ENCODE measurements at places on chromosomes 3 and 15.

DNA sequence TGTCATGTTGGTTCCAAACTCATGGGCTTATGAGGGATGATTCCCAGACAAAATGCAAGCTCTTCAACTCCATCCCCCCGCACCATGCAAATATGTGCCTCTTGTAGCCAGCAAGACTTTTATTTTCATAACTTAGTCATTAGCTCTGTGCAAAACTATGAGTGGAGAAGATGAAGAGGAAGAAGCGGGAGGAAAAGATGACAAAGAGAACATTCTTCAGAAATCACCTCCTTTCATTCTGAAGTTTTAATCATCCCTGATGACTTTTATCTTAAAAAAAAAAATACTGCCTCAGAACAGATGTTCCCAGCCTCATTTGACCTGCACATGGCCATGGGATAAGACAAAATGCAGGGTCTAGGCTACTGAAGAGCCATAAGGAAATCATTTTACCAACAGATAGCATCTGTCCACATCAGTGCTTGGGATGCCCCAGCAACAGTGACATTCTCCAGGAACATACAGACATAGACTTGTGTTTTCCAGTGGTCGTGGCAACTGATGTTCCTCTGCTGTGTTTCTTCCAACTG, 145.5 kb downstream of the WNT5A start:
- DNase-seq: no peak

DNA sequence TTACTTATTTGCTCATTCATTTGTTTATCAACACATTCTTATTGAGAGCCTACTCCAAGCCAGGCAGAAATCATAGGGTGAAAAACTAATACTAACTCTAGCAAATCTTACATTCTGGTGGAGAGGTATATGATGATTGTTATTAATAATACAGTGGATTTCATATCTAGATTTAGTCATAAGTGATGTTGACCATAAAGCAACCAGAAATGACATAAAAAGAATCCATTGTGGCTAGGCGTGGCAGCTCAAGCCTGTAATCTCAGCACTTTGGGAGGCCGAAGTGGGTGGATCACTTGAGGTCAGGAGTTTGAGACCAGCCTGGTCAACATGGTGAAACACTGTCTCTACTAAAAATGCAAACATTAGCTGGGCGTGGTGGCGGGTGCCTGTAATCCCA, 26.2 kb upstream of the IL20RB start:
- DNase-seq: no peak

GRCh38 chr3:5187920-5188418, 462 bp downstream of the EDEM1 start:
- peak; percentile 68 for DNase-seq

GRCh38 chr15:40310001-40310959, 2.5 kb upstream of the PLCB2 start:
- peak; percentile 81 for DNase-seq

DNA sequence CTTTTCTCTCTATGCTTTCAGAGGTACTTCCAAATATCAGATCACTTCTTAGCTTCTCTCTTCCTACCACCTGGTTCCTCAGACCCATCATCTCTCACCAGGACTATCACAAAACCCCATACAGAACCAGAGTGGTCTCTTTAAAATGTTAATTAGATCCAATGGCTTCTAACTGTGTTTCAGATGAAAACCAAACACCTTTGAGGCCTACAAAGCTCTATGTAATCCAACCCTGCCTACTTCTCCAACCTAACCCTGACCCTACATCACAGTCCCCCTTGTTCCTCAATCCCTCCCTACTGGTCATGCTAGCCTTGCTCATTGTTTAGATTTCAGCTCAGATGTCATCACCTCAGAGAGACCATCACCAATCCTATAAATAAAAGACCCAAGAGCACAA, 34.8 kb downstream of the SUMF1 start:
- DNase-seq: no peak

Data from stimulated activated naive CD8-positive, alpha-beta T cell treated with anti-CD3 and anti-CD28 coated beads, Interleukin-15, Interleukin-2, amounts not matched to agents 100 U/mL and 50 U/mL, for 24 hours (primary cell).